ENCODE measurements at places on chromosomes 2 and 18. TPM values are rescaled to one million over a fixed set of nuclear protein-coding genes. Genes with fewer than 3 reads are reported as not detected.

- no peak overlapping the region for H3K27ac ChIP-seq
- H3K4me3 ChIP-seq: no peak overlapping the region
- DNase-seq: no peak
- no peaks in the 10 kb centered on the region for H3K4me1 ChIP-seq
Measured at GRCh38 chr2:37923308-37924055, 1.6 kb upstream of the RMDN2 start.

DNA sequence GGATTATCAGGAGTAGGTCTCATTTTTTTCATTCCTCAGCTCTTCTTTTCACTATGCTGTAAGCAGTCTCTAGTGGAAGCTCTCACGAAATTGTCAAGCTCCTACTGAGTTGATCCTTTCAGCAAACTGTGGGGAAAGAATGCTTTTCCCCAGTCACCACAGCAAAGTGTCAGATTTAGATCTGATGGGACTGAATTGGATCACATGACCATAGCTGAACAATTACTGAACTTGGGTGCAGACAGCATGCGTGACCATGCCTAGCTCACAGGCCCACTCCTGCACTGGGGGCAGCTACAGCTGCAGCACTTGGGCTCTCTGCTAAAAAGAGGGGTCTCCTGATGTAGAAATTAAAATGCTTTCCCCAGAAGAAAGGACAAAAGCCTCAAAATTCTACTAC lies 3.1 kb downstream of the ARHGAP15 start:
- H3K4me1 ChIP-seq: no peaks in the 10 kb centered on the region
- H3K4me3 ChIP-seq: no peak overlapping the region
- H3K27me3 ChIP-seq: no peaks in the 10 kb centered on the region
- no peaks in the 10 kb centered on the region for H3K36me3 ChIP-seq
- H3K27ac ChIP-seq: no peak overlapping the region
- no peak for DNase-seq

Gene MTCL1
- 4.9 TPM for total RNA-seq

- H3K4me1 ChIP-seq: no peaks in the 10 kb centered on the region
- DNase-seq: no peak
- no peak overlapping the region for H3K4me3 ChIP-seq
- no peak overlapping the region for H3K27ac ChIP-seq
- H3K27me3 ChIP-seq: no peaks in the 10 kb centered on the region
Measured at GRCh38 chr18:42011053-42011452, 56.0 kb downstream of the PIK3C3 start.

GRCh38 chr2:144642856-144643255 lies 122.9 kb upstream of the ZEB2 start:
- H3K36me3 ChIP-seq: no peaks in the 10 kb centered on the region
- H3K27ac ChIP-seq: no peak overlapping the region
- no peak for DNase-seq
- H3K27me3 ChIP-seq: no peaks in the 10 kb centered on the region

GRCh38 chr18:58416014-58416703 lies 212.7 kb downstream of the ALPK2 start:
- H3K4me3 ChIP-seq: no peak overlapping the region
- no peaks in the 10 kb centered on the region for H3K36me3 ChIP-seq
- no peak for DNase-seq
- H3K27me3 ChIP-seq: no peaks in the 10 kb centered on the region

Gene TDRD15
- not detected for total RNA-seq

Gene PAX8
- under 0.01 TPM for total RNA-seq

DNA sequence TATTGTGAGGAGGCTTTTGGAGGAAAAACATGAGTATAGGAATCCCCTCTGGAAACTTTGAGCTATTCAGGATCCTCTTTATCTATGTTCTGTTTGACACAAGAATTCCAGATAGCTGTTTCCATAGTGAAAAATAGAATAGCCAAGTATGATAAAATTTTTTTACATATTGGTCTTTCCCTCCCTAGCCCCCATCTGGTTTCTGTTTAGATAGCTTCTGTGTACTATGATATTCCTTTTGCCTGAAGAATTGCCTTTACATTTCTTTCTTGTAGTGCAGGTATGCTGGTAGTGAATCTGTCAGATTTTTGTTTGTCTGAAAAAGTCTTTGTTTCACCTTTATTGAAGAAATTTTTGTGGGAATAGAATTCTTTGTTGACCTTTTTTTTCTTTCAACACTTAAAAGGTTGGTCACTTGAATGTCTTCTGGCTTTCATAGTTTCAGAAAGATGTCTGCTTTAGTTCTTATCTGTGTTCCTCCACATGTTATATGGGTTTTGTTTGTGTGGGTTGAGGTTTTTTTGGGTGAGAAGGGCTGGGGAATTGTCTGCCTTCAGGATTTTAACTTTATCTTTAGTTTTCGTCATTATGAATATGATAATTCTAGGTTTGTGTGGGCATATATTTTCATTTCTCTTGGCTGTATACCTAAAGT lies 29.9 kb upstream of the FBLN7 start:
- no peaks in the 10 kb centered on the region for H3K36me3 ChIP-seq
- no peak overlapping the region for H3K4me3 ChIP-seq

DNA sequence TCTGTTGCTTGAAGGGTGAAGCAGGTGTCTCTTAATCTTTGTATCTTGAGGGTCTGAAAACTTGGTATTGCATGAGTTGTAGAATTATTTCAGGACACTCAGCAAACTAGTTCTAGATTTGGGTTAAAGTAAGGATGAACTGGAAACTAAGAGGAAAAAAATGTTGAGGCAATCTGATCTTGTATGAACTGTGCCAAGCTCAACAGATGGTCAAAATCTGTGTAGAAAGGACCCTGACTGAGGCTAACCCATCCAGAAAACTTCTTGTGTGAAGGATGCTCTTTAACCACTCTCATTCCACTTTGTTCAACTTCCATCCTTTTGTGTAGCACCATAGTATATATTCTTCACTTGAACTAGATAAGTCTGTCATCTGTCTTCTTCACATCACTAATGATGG lies 861.7 kb downstream of the SLC4A3 start:
- H3K27me3 ChIP-seq: no peaks in the 10 kb centered on the region
- H3K36me3 ChIP-seq: no peaks in the 10 kb centered on the region
- no peaks in the 10 kb centered on the region for H3K4me1 ChIP-seq
- DNase-seq: no peak
- no peak overlapping the region for H3K4me3 ChIP-seq

Gene PTH2R
- total RNA-seq: 1.2 TPM

- DNase-seq: no peak
- no peaks in the 10 kb centered on the region for H3K4me1 ChIP-seq
- H3K27me3 ChIP-seq: no peaks in the 10 kb centered on the region
- H3K4me3 ChIP-seq: no peak overlapping the region
- no peaks in the 10 kb centered on the region for H3K36me3 ChIP-seq
Measured at GRCh38 chr2:224883700-224884099, 158.6 kb downstream of the DOCK10 start.

DNA sequence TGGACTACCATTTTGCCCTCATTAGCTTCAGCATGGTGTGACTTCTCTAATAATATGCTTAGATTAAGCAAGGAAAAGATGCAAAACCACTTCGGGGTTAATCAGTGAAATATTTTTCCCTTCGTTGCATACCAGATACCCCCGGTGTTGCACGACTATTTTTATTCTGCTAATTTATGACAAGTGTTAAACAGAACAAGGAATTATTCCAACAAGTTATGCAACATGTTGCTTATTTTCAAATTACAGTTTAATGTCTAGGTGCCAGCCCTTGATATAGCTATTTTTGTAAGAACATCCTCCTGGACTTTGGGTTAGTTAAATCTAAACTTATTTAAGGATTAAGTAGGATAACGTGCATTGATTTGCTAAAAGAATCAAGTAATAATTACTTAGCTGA lies 16.3 kb downstream of the TYMS start:
- H3K4me3 ChIP-seq: no peak overlapping the region
- H3K27ac ChIP-seq: no peak overlapping the region
- no peaks in the 10 kb centered on the region for H3K27me3 ChIP-seq

GRCh38 chr2:42314892-42315468 lies 46.0 kb downstream of the COX7A2L start:
- H3K4me3 ChIP-seq: no peak overlapping the region
- H3K27ac ChIP-seq: no peak overlapping the region
- DNase-seq: no peak
- H3K36me3 ChIP-seq: no peaks in the 10 kb centered on the region
- no peaks in the 10 kb centered on the region for H3K4me1 ChIP-seq
- H3K27me3 ChIP-seq: no peaks in the 10 kb centered on the region

DNA sequence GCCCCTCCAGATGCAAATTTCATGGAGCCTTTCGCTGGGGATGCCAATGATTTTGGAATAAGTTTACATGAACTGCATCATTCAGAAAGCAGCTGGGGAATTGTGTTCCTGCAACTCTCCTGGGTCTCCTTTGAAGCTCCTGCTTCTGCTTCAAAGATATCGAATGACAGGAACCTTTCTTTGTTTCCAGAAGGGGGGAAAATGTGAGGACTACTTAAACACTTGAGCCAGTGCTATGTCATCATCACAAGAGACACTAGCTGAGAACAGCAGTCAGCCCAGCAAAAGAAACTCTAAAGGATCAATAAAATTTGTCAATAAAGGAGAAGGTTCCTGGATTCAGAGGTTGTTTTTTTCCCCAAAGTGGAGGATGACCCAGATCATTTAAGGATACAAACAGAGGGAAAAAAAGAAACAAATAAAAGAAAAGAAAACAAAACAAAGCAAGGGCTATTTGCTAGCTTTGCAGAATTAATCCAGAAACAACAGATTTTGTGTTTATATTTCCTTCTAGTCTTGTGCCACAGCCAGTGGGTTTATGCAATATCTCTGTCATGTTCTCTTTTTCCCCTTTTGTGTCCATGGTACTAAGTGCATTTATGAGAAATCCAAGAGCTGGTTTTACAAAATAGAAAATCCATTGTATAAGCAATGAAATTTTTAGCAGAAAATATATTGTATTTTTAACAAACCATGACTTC lies 463.7 kb downstream of the CDH2 start:
- no peaks in the 10 kb centered on the region for H3K4me1 ChIP-seq
- DNase-seq: no peak
- no peak overlapping the region for H3K4me3 ChIP-seq
- no peak overlapping the region for H3K27ac ChIP-seq
- H3K36me3 ChIP-seq: no peaks in the 10 kb centered on the region

Gene ERLEC1
- 114 TPM for total RNA-seq

Gene TUBA4B
- total RNA-seq: 0.16 TPM

- H3K36me3 ChIP-seq: no peaks in the 10 kb centered on the region
- no peak for DNase-seq
- no peaks in the 10 kb centered on the region for H3K4me1 ChIP-seq
- H3K27ac ChIP-seq: no peak overlapping the region
- H3K27me3 ChIP-seq: no peaks in the 10 kb centered on the region
Measured at GRCh38 chr2:74778381-74779264, 55.3 kb upstream of the HK2 start.

Gene MMADHC
- 84.2 TPM for total RNA-seq

DNA sequence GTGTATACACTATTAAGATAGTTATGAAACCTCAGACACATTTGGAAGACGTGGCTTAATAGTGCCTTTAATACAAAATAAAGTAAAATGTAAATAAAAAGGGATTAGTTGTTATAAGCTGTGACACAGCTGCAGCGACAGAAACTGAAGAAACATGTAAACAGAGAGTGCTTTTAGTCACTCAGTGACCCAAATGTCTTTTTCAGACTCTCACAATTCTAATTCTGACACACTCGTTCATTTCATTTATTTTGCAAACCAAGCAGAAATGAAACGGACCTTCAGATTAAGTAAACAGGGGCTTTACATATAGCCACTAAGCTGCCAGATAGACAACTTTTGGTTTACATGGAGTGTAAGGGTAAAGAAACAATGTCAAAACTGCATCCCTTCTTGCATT lies 181.0 kb upstream of the ETAA1 start:
- no peaks in the 10 kb centered on the region for H3K27me3 ChIP-seq
- no peak for DNase-seq
- no peaks in the 10 kb centered on the region for H3K36me3 ChIP-seq
- H3K4me1 ChIP-seq: no peaks in the 10 kb centered on the region

DNA sequence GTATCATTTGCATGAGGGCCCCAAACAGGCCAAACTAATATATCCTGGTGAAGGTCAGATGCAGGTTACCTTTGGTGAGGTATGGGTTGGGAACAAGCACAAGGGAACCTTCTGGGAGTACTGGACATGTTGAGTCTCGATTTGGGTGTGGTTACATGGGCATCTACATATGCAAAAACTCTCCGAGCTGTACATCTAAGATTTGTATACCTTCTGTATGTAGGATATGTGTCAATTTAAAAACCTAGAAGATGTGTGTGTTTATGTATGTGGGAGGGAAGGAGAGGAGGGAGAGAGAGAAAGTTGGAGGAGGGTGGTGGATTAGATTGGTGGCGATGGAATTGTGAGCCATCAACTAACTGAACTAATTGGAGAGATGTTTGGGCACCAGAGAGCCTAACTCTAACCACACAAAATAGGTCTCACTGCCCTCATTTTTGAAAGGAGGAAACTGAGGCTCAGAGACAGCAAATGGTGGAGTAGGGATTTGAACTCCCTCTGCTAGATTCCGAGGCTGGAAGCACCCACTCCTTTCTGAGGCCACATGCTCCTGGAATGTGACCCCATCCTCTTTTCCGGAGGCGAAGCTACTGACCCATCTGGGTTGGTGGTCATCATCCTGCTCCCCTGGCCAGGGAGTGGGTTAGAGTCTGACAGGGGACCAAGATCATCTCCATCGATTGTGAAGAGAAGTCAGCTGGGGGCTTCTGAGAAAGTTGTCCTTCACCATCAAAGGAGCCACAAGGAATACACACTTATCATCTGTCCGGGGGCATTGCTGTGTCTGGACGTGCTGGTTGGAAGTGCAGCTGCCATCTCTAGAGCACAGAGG lies 107.3 kb upstream of the MYCN start:
- no peak for DNase-seq
- H3K27me3 ChIP-seq: no peaks in the 10 kb centered on the region
- H3K4me3 ChIP-seq: no peak overlapping the region
- H3K36me3 ChIP-seq: no peaks in the 10 kb centered on the region
- no peak overlapping the region for H3K27ac ChIP-seq

- no peak overlapping the region for H3K27ac ChIP-seq
- no peaks in the 10 kb centered on the region for H3K27me3 ChIP-seq
- H3K4me3 ChIP-seq: no peak overlapping the region
- H3K4me1 ChIP-seq: no peaks in the 10 kb centered on the region
- H3K36me3 ChIP-seq: no peaks in the 10 kb centered on the region
- no peak for DNase-seq
Measured at GRCh38 chr2:3311601-3312000, 66.0 kb downstream of the EIPR1 start.

DNA sequence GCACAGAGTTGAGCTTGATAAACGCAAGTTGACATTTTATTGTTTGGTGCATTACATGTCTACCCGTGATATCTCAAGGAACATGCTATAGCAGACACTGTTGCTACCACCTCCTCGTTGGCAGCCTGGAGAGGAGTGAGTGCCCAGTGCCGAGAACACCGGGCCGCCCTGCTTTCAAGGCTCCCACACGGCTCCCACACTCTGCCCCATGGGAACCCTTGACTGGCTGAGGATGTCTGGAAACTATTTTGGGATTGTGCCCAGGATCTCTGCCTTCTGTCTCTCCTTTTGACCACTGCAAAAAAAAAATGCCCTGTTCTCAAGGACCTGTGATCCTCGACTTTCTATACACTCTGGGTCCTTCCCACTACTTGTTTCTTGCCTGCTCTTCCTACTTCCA lies 21.1 kb downstream of the TET3 start:
- no peak for DNase-seq
- no peak overlapping the region for H3K27ac ChIP-seq
- no peaks in the 10 kb centered on the region for H3K36me3 ChIP-seq

Gene SLC40A1
- 162 TPM for total RNA-seq

- H3K4me1 ChIP-seq: no peaks in the 10 kb centered on the region
- H3K36me3 ChIP-seq: no peaks in the 10 kb centered on the region
- H3K27me3 ChIP-seq: no peaks in the 10 kb centered on the region
- H3K27ac ChIP-seq: no peak overlapping the region
- no peak overlapping the region for H3K4me3 ChIP-seq
- no peak for DNase-seq
Measured at GRCh38 chr18:11284811-11285210, 135.4 kb upstream of the PIEZO2 start.
